Neuronal stem cell (in vitro differentiated cells): ENCODE measurements at places on chromosomes 2 and 18.

- DNase-seq: no peak
Observed at GRCh38 chr2:23563673-23564614, 179.0 kb downstream of the KLHL29 start.

- DNase-seq: no peak
Observed at GRCh38 chr2:227374158-227374557, 4.9 kb downstream of the TM4SF20 start.

GRCh38 chr2:37792366-37792765 lies 120.9 kb upstream of the CDC42EP3 start:
- no peak for DNase-seq

DNA sequence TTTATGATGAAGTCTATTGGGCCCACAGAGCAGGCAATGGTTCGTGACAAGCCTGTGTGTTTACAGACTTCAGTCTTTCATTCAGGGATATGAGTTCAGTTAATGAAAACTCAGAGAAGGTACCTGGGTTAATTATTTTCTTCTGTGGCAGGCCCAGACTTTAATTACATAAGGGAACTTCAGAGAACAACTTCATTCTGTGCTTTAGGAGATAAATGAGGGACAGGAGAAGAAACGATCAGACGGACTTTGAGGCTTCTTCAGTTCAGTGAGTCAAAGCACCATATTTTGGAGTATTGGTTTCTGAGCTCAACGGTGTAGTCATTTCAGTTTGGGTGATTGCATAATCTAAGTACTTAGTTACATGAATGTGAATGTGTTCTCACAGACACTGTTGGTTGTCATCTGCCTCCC lies 203.0 kb upstream of the KCNJ3 start:
- DNase-seq: no peak

- no peak for DNase-seq
Observed at GRCh38 chr2:210009126-210009525, 6.7 kb downstream of the RPE start.

GRCh38 chr18:37484983-37485834 lies 80.4 kb downstream of the CELF4 start:
- DNase-seq: peak; percentile 42

- no peak for DNase-seq
Observed at GRCh38 chr2:52563151-52563550, 1204.5 kb upstream of the CHAC2 start.

- no peak for DNase-seq
Observed at GRCh38 chr18:9765501-9765900, 57.4 kb downstream of the RAB31 start.

DNA sequence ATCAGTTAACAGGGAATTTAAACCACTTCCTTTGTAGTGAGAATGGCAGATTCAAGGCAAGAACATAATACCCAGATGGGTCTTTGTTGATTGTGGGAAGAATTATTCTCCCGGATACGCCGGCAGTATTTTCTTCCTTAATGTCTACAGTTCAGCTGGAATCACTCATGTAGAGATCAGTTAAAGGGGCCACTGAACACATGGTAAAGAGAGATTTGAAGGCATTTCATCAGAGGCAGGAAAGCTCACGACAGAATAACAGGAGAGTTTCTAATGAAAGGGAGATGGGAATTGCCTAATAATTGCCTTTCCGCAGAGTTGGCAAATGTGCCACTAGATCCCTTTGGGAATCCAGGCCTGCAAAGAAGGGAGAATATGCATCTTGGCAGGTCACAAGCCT lies 327.7 kb upstream of the ZNF804A start:
- no peak for DNase-seq

GRCh38 chr2:210635257-210635656 lies 78.9 kb downstream of the CPS1 start:
- DNase-seq: no peak

DNA sequence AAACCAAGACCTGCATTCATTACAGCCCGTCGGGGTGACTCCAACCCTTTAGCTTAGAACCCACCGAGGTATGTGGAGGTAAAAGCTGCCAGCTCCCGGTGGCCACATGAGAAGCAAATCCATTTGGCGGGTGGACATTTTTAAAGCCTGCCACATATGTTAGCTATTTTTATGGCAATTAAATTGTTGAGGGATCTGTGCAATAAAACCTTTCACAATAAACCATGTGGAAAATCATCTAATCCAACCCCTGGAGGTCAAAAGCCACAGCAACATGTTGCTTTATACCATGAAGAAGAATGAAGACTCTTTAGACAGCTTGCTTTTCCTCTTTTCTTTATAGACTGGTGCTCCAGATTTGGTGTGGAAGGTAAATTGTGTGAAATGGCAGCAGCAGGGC lies 176.3 kb downstream of the AGPS start:
- DNase-seq: no peak

- DNase-seq: no peak
Observed at GRCh38 chr2:157900203-157900602, 24.1 kb upstream of the ACVR1 start.

- DNase-seq: no peak
Observed at GRCh38 chr18:55786651-55787272, 198.8 kb upstream of the TCF4 start.

DNA sequence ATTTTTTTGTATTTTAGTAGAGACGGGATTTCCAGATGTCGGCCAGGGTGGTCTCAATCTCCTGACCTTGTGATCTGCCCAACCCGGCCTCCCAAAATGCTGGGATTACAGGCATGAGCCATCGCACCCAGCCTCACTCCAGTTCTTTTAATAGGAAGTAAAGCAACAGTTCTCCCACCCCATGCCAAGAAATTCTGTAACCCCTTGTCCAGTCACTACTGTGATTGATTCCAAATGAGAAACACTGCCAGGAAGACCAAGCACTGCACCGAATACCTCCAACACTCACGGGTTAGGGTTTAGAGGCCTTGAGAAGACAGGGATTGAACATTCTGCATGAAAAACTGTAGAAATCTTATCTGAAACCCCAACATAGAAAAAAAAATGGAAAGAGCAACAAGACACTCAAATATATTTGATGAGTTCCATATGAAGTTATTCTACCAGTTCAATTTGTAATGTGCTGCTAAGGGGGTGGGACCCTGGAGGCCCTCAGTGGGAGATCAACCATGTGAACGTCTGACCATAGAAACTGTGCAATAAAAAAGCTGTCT lies 48.2 kb upstream of the BIN1 start:
- DNase-seq: no peak

- no peak for DNase-seq
Observed at GRCh38 chr2:17961789-17962188, 83.3 kb downstream of the KCNS3 start.

GRCh38 chr2:105782123-105782522 lies 37.4 kb downstream of the NCK2 start:
- no peak for DNase-seq

DNA sequence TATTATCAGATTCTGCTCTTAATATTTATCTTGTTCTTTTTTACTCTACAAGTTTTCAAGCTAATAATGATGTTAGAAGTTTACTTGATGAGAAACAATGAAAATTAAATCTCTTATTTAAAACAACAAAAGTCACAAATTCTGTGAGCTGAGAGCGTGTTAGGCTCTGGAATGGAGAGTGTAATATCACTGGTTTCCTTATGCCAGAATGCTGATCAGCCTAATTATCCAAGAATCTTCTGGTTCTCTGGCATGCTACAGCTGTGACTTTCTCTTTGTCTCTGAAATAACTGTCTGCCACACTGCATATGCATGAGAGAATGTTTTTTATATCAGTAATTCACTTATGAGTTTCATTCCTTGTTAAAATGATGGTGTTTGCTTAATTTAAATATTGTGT lies 236.7 kb downstream of the PARD3B start:
- DNase-seq: no peak

- no peak for DNase-seq
Observed at GRCh38 chr2:76640905-76641304, 881.3 kb downstream of the LRRTM4 start.

DNA sequence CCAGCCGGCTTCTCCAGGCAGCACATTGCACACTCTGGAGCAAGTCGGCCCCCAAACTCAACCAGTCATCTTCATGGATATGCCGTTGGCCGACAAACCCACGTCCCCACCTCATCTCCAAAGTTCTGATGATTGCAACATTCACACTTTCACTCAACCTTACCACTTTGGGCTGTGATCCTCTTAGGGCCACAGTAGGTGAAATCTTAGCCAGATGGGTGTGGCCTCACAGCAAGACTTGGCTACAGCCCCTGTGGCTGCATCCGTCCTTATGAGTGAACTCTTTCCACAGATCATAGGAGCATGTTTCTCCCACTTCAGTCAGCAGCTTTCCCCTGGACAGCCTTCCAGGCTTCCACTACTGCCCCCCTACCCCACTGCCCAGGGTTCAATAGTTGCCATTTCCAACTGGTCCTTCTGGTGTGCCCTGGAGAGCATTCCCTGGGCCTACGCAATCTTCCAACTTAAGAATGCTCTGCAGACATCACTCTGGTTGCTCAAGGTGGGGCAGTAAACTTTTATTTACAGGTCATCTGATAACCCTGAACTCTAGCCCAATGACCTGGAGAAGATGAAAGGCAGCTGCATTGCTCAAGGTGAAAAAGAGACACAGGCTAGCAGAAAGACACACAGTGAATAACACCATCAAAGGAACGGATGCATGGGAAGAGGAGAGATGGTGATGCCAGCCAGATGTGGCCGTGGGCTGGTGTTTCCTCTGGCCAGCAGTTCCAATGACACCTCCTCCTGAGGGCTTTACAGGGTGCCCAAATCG lies 34.5 kb downstream of the ARL4C start:
- DNase-seq: no peak

DNA sequence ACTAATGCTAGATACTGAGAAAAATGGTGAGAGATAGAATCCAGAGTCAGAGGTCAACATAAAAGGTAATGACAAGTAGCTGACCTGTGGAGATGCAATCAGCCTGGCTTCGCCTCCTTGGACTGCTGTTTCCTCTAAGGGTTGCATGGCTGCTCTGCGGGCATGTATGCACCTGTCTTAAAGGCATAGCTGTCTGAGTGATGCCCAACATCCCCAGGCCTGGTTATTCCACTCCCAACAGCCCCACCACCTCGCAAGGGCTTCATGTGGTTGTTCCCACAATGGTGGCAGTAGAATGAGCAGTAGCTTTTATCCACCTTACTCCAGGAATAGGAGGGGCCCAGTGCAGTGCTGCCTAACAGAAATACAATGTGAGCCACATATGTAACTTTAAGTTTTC lies 69.7 kb upstream of the ALK start:
- no peak for DNase-seq

GRCh38 chr2:29236074-29236473 lies 120.9 kb downstream of the CLIP4 start:
- no peak for DNase-seq

GRCh38 chr2:60294901-60295635 lies 258.4 kb downstream of the BCL11A start:
- DNase-seq: no peak

DNA sequence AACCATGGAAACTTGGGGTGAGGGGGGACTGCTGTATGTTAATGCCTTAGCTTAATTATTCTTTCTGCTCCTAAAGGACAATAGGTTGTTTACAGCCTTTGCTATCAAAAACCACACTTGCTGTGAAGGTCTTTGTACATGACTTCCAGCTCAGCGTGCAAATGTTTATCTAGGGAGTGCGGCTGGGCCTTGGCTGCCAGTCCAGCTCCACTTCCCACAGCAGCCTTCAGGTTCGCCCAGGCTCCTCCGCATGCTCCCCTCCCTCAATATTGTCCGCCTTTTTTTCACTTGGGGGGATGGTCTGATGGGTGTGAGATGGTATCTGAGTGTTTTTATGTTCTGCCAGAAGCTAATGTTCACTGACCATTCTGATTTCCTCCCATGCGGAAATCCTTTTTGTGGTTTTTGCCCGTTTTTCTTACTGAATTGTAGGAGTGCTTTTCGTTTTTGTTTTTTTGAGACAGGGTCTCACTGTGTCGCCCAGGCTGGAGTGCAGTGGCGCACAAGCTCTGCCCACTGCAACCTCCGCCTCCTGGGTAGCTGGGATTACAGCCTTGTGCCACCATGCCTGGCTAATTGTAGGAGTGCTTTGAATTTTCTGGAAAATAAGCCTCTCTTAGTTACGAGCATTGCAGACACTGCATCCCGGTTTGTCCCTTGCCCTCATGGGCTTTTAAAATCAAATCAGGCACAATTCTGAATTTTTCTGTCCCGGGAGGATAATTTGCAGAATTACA lies 28.8 kb downstream of the SH3BP4 start:
- DNase-seq: no peak

- no peak for DNase-seq
Observed at GRCh38 chr2:100965596-100965995, 36.5 kb upstream of the RPL31 start.

DNA sequence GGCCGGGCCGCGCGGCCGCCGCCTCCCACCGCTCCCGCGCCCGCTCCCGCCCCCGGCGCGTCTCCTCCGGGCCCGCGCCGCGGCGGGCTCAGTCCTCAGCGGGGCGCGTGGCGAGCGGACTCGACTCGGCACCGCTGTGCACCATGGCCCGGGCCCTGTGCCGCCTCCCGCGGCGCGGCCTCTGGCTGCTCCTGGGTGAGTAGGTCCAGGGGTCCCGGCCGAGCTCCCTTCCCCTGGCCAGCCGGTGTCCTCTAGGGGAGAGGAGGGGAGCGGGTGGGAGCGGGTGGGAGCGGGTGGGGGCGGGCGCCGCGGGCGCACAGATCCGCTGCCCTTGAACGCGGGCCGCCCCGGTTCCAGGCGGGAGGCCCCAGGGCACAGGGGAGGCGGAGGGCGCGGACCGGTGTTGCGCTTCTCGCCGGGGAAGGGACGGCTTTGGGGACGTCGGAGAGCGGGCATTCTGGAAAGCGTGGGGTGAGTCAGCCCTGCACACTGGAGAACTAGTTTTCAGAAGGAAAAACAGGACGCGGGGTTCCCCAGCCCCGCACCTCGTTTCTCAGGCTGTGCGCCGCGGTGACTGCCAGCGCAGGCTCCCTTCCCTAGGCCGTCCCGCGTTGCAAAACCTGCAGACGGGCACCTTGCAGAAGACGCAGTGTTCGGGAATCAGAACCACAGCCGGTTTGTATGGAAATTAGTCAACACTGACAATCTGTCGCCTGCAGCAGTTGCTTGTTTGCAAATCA lies at the start of gene RAMP1:
Gene RAMP1 (plus strand): TSS at position 91 of the 740 bp plus-strand sequence. CDS start 53 bp downstream, at position 144.
- DNase-seq: no peak

GRCh38 chr2:148570989-148571388 lies 73.6 kb upstream of the EPC2 start:
- DNase-seq: no peak

DNA sequence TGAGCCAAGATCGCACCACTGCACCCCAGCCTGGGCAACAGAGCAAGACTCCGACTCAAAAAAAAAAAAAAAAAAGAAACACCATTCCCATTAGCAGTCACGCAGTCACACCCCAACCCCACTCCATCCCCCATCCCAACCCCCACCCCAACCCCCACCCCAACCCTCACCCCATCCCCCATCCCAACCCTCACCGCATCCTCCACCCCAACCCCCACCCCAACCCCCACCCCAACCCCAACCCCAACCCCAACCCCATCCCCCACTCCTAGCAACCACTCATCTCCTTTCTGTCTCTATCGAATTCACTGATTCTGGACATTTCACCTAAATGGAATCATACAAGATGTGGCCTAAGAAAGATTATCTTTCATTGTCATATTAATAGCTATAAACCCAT lies 25.9 kb upstream of the ATP9B start:
- no peak for DNase-seq

DNA sequence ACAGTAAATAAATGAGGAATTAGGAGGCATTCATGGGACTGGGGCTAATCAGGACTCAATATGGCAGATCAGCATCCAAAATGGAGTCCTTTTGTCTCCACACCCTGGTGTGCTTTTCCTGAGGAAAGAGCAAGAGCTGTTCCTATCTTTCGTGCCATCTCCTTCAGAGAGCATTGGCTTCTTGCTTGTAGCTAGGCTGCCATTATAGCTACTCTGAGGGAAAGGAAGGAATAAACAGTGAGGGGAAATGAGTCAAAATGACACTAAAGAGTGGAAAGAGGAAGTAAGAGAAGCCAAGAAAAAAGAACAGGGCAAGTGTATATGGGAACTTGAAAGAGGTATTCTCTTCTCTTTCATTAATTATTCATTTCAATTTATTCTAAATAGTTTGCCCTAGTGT lies 8.4 kb upstream of the NMI start:
- DNase-seq: no peak
